ENCODE measurements at places on chromosomes 16 and 17. TPM values are rescaled to one million over a fixed set of nuclear protein-coding genes. Genes with fewer than 3 reads are reported as not detected.
A peak's percentile ranks its signal among the peaks of the same experiment; 100 is the strongest.

TBC1D3H gene
- total RNA-seq = not detected

CCL13 gene
- not detected for total RNA-seq

SLC12A3 gene
- total RNA-seq = not detected

NRN1L gene
- not detected for total RNA-seq

GRCh38 chr17:8957721-8958120, 7.8 kb downstream of the PIK3R5 start:
- H3K27me3 ChIP-seq = peaks cover 41% of the 10 kb centered on the region
- H3K36me3 ChIP-seq = peaks cover 3% of the 10 kb centered on the region
- no peak overlapping the region for H3K27ac ChIP-seq
- no peak for DNase-seq
- no peaks in the 10 kb centered on the region for H3K4me1 ChIP-seq
- H3K4me3 ChIP-seq = no peak overlapping the region

GRCh38 chr17:20008242-20009051, 712 bp upstream of the SPECC1 start:
- peak overlapping the region; percentile 85 for H3K4me3 ChIP-seq
- peaks cover 37% of the 10 kb centered on the region for H3K27me3 ChIP-seq
- peaks cover 8% of the 10 kb centered on the region for H3K4me1 ChIP-seq
- DNase-seq = no peak

DNA sequence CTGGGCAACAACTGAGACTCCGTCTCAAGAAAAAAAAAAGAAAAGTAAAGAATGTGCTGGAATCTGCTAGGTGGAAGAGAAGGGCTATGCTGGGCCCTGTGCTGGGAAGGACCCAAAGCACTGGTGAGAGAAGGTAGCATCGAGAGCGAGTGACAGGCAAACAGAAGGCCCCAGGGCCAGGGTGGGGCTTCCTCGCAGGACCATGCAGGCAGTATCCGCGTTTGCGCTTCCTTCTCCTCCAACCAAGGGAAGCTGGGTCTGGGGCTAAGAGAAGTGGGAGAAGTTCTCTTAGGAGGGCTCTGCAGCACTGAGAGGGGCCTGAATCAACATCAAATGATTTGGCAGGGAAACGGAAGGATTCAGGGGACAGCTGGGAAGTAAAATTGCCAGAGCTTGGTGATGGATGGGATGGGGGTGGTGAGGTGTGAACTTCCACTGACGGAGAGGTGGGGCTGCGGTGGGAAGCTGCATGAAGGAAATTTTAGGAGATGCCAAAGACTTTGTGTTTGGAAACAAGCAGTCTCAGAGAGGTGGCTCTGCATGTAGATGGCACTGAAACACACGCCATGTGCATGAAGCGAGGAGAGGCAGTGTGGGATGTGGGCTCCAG, 5.2 kb upstream of the ECI1 start:
- H3K4me3 ChIP-seq = no peak overlapping the region
- DNase-seq = no peak
- H3K36me3 ChIP-seq = peaks cover 25% of the 10 kb centered on the region
- H3K4me1 ChIP-seq = peaks cover 7% of the 10 kb centered on the region
- peak overlapping the region; percentile 32 for H3K27ac ChIP-seq
- no peaks in the 10 kb centered on the region for H3K27me3 ChIP-seq

GRCh38 chr16:87050142-87050541, 267.1 kb downstream of the C16orf95 start:
- peaks cover 2% of the 10 kb centered on the region for H3K27me3 ChIP-seq
- peaks cover 9% of the 10 kb centered on the region for H3K4me1 ChIP-seq
- H3K4me3 ChIP-seq = no peak overlapping the region
- H3K27ac ChIP-seq = no peak overlapping the region

GRCh38 chr17:54901230-54901822, 674 bp downstream of the TOM1L1 start:
- no peaks in the 10 kb centered on the region for H3K36me3 ChIP-seq
- peaks cover 16% of the 10 kb centered on the region for H3K4me1 ChIP-seq
- H3K27ac ChIP-seq = peak overlapping the region; percentile 86
- DNase-seq = no peak

- H3K4me1 ChIP-seq = no peaks in the 10 kb centered on the region
- H3K27me3 ChIP-seq = peaks cover 20% of the 10 kb centered on the region
- no peak overlapping the region for H3K4me3 ChIP-seq
- DNase-seq = peak; percentile 22
- H3K36me3 ChIP-seq = no peaks in the 10 kb centered on the region
Observed at GRCh38 chr17:9766970-9767369, 24.4 kb downstream of the DHRS7C start.

GRCh38 chr16:24696699-24697098, 32.8 kb upstream of the TNRC6A start:
- no peaks in the 10 kb centered on the region for H3K36me3 ChIP-seq
- H3K27ac ChIP-seq = no peak overlapping the region
- DNase-seq = no peak
- no peaks in the 10 kb centered on the region for H3K27me3 ChIP-seq

DNA sequence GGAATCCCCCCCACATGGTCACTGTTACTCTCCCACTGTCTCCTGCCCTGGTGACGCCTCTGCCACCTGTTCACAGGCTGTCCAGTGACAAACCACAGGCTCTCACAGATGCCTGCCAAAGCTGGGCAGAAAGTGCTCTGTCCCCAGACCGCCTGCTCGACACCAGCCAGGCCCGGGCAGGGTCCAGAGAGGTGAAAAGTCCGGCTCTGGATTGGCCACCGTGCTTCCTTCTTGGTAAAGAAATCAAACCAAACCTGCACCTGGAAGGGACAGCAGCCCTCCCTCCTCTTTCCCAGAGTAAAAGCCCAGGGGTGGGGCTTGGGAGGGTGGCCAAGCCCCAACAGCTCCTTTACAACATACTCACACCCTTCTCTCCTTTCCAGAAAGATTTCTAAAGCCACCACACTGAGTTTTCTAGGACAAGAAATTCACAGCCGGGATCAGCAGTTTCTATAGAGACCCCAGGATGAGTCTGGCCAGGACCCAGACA, 6.2 kb downstream of the PCGF2 start:
- peaks cover 9% of the 10 kb centered on the region for H3K36me3 ChIP-seq
- no peaks in the 10 kb centered on the region for H3K27me3 ChIP-seq
- H3K4me1 ChIP-seq = peaks cover 53% of the 10 kb centered on the region
- DNase-seq = no peak
- no peak overlapping the region for H3K4me3 ChIP-seq

DNA sequence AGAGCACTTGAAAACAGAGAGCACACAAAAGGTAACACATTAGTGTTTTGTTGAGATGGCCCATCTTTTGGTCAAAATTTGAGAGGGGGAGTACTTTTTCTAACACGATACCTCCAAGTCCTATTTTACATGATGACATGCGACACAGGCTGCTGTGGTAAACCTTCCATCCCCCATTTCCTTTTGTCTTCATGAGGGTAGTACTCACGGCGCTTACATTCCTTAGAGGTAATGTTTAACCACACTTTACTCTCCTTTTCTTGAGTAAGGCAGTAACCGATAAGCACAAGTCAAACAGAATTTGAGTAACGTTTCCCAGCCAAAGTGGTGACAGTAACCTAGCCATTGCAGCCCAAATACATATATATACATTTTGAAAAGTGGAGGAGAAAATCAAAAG, 35.8 kb upstream of the PITPNM3 start:
- no peak overlapping the region for H3K4me3 ChIP-seq
- no peak for DNase-seq
- peak overlapping the region; percentile 71 for H3K27ac ChIP-seq
- H3K36me3 ChIP-seq = peaks cover 45% of the 10 kb centered on the region

DNA sequence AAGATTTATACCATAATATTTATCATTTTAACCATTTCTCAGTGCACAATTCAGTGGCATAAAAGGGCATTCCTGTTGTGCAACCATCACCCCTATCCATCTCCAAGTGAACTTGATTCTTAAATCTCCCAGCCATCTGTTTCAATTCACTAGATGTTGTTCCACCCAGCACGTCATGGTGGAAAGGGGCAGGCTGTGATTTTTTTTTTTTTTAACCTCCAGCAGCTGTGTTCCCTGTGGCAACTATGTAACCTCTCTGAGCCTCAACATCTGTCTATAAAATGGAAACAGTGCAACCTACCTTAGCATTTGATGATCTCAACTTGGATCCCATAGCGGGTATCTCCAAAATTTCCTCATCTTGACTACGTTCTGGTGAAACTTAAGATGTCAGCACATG, 604.5 kb downstream of the WWOX start:
- DNase-seq = no peak
- peaks cover 5% of the 10 kb centered on the region for H3K4me1 ChIP-seq
- H3K4me3 ChIP-seq = no peak overlapping the region
- no peaks in the 10 kb centered on the region for H3K36me3 ChIP-seq
- H3K27ac ChIP-seq = no peak overlapping the region

GRCh38 chr16:78490431-78490830, 391.0 kb downstream of the WWOX start:
- no peaks in the 10 kb centered on the region for H3K27me3 ChIP-seq
- no peak overlapping the region for H3K4me3 ChIP-seq
- DNase-seq = no peak
- H3K4me1 ChIP-seq = no peaks in the 10 kb centered on the region

DNA sequence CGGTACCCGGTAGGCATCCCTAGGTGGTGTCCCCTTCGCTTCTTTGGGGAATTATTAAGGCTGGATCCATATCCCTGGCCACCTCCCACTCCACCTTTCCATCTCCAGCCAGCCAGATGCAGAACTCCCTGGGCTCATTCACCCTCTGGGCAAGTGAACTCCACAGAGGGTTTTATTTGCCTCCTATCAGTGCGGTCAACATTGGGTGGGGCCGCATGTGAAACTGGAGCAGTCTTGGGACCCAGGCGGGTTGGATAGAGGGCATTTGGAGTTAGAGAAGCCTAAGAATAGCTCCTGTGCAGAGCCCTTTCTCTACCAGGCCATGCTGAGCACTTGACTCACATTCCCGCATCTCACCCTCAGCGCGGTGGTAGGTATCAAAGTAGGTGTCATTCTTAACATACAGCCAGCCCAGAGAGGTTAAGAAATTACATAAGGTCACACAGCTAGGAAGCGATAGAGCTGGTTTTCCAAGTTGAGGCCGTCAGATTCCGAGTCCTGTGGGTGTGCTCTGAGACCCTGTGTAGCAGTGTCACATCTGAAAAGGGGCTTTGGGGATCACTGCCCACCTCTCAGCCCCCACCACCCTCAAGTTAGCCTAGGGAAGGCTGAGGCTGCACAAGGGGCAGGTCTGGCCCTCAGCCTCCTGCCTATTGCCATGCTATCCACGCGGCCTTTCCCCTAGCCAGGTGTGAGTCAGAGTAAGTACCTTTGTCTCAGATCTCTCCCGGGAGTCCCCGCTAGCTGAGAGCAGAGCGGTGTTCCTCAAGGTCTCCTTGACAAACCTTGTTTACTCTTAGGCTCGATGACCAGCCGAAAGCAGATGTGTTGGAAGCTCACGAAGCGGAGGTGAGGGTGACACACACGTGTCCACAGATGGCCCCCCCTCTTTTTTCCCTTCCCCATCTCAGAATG, 26.9 kb upstream of the LGALS9 start:
- H3K36me3 ChIP-seq = peaks cover 26% of the 10 kb centered on the region
- no peak overlapping the region for H3K4me3 ChIP-seq
- no peak for DNase-seq
- H3K4me1 ChIP-seq = peaks cover 10% of the 10 kb centered on the region
- H3K27me3 ChIP-seq = no peaks in the 10 kb centered on the region

DNA sequence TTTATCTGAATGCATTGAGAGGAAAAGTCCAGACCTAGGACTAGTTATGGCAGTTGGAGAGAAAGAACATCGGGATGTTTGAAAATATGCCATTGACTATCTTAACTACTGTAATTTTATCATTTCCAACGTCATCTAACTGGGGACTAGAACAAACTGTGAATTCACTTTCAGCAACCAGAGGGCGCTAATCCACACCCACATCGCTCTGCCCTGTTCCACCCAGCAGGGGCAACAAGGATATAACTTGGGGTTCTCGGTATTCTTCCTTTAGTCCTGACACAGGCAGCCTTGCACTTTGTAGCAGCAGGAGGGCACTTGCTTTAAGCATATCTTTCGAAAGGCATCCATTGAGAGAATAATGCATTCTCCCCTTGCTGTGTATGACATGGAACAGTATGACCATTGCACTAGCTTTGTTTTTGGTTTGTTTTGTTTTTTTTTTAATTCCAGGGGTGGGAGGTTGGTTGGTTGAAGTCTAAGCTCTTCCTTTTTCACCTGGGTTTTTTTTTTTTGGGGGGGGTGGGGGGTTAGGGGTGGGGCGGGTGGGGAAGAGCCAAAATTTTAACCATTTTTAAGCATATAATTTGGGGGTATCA, 31.5 kb downstream of the SIAH1 start:
- no peaks in the 10 kb centered on the region for H3K27me3 ChIP-seq
- H3K36me3 ChIP-seq = peaks cover 24% of the 10 kb centered on the region
- H3K27ac ChIP-seq = peak overlapping the region; percentile 64
- H3K4me1 ChIP-seq = peaks cover 18% of the 10 kb centered on the region

DNA sequence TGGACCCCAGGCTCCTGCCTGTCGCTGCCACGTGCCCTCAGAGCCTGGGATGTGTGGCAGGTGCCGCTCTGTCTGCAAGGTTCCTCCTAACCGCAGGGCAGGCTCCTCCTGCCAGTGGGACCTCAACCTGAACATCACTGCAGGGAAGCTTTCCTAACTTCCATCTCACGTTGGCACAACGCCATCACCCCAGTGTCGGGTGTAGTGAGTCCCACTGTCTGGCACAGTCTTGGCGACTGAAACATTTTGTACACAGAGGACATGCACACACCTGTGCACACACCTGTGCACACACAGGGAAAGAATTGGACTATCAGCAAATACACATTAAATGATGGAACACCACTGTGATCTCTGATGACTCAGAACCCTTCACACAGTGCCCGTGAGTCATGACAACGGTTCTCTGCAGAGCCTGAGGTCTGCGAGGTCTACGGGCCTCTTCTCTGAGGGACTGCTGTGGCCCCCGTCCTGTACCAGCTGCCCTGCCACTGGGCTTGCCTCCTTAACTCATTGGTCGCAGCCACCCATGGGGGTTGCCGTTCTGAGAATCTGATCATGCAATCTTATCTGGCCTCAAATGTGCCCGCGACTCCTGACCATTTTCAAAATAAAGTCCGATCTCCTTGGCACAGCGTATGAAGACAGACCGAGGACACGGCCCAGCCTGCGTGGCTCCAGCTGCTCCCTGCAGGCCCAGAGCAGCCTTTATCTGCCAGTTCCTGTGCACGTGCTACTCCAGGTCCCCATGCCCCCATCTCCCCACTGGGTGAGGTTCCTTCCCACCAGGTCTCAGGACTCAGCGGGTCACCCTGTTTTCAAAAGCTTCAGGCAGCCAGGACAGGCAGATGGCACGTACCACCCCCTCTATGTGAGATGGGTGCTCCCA, 7.6 kb downstream of the CCDC57 start:
- H3K4me1 ChIP-seq = peaks cover 19% of the 10 kb centered on the region
- no peak overlapping the region for H3K27ac ChIP-seq
- H3K27me3 ChIP-seq = no peaks in the 10 kb centered on the region
- no peak overlapping the region for H3K4me3 ChIP-seq
